ENCODE measurements at places on chromosomes 7 and 10. TPM values are rescaled to one million over a fixed set of nuclear protein-coding genes. Genes with fewer than 3 reads are reported as not detected.
A peak's percentile ranks its signal among the peaks of the same experiment; 100 is the strongest.

SLC18A3 gene
- not detected for polyA plus RNA-seq

COL1A2 gene
- polyA plus RNA-seq = not detected

SFTPD gene
- 1.2 TPM for polyA plus RNA-seq

CCDC7 gene
- polyA plus RNA-seq = 2.3 TPM

PCDH15 gene
- polyA plus RNA-seq = not detected

ARHGEF35 gene
- polyA plus RNA-seq = 0.64 TPM

STK32C gene
- polyA plus RNA-seq = 13.6 TPM

UPK3B gene
- polyA plus RNA-seq = 0.33 TPM

SEMA4G gene
- not detected for polyA plus RNA-seq

DNA sequence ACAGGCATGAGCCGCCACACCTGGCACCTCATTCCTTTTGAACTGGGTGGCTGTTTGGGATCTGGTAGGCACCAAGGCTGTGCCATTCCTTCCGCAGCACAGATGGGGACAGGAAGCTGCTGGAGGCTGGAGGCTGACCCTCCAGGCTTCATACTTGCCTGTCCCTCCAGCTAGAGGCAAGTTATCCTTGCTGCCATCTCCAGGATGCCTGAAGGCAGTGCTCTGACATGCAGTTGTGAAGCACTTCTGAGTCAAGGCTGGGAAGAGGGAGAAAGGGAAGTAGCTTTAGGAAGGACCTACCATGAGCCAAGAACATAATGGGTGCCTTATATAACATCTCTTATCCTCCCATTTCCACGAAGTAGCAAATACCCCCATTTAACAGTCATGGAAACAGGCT lies 9.5 kb downstream of the MARVELD1 start:
- no peak for DNase-seq
- no peak overlapping the region for H3K4me3 ChIP-seq
- no peak overlapping the region for H3K27ac ChIP-seq
- H3K27me3 ChIP-seq = no peaks in the 10 kb centered on the region
- peaks cover 21% of the 10 kb centered on the region for H3K4me1 ChIP-seq

DNA sequence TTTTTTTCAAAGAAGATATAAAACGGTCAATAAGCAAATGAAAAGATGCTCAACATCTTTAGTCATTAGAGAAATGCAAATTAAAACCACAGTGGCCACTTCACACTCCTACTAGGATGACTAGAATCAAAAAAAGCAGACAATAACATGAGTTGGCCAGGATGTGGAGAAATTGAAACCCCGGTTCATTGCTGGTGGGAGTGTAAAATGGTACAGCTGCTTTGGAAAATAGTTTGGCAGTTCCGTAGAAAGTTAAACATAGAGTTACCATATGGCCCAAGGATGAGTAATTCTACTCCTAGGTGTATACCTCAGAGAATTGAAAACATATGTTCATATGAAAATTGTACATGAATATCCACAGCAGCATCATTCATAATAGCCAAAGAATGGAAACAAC lies 573.3 kb downstream of the GALNT17 start:
- no peak overlapping the region for H3K27ac ChIP-seq
- H3K4me1 ChIP-seq = no peaks in the 10 kb centered on the region
- DNase-seq = no peak

- H3K4me1 ChIP-seq = no peaks in the 10 kb centered on the region
- H3K27ac ChIP-seq = no peak overlapping the region
Measured at GRCh38 chr7:25578991-25579777, 350.9 kb upstream of the NPVF start.

DNA sequence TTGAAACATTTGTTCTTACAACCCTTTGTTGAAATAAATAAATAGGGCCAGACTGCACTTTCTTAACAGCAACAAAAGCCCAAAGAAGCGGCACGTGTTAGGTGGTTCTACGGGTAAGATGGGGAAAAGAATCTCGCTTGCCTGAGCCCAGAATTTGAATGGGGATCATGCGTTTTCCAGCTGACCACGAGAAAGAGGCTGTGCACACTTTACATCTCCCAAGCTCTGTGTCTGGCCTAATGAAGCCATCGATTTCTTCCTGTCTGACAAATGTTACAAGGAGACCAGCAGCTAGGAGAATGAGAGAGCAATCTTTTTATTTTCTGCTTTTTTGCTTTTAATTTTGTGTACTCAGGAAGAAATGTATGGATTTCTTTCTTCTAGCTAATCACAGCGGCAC lies 52.2 kb downstream of the FRMD4A start:
- H3K27ac ChIP-seq = no peak overlapping the region
- H3K4me1 ChIP-seq = no peaks in the 10 kb centered on the region
- no peaks in the 10 kb centered on the region for H3K27me3 ChIP-seq
- H3K4me3 ChIP-seq = no peak overlapping the region
- no peaks in the 10 kb centered on the region for H3K36me3 ChIP-seq

GRCh38 chr10:33087152-33087551 lies 129.1 kb upstream of the ITGB1 start:
- no peak overlapping the region for H3K27ac ChIP-seq
- H3K4me1 ChIP-seq = no peaks in the 10 kb centered on the region
- H3K4me3 ChIP-seq = no peak overlapping the region
- no peaks in the 10 kb centered on the region for H3K36me3 ChIP-seq
- no peaks in the 10 kb centered on the region for H3K27me3 ChIP-seq
- DNase-seq = no peak

DNA sequence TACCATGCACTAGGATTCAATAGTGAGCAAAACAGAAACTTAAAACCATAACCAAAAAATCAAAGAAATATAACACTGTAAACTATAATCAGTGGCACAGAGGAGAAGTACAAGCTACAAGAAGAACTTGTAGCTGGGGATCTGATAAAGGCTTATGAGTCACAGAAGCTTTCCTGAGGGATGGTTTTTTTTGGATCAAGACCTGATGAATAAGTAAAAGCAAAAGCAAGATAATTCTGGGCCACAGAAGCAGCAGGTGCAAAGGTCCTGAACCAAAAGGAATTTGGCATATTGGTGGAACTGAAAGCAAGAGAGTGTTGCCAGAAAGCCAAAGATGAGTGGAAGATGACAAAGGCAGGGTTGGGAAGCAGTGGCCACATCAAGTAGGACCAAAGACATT lies 37.4 kb upstream of the BET1 start:
- H3K36me3 ChIP-seq = no peaks in the 10 kb centered on the region
- DNase-seq = no peak
- H3K4me1 ChIP-seq = peaks cover 14% of the 10 kb centered on the region
- H3K27me3 ChIP-seq = peaks cover 36% of the 10 kb centered on the region

DNA sequence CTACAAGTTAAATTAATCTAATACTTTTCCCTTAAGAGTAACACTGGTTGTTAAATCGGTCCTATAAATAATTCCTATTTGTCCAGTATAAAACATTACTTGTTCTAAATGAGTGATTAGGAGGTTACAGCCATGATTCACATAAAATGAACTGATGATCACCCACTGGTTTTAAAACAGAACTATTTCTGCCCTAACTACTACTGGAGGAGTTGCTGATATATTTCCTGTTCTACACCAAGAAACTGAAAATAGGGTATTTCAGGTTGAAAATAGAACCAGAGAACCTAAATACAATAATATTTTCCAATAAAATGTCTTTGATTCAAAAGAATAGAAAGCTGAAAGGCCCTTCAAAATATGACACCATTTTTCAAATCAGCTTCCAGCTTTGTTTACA lies 30.9 kb downstream of the DNAJC1 start:
- no peak for DNase-seq
- no peaks in the 10 kb centered on the region for H3K27me3 ChIP-seq
- H3K36me3 ChIP-seq = no peaks in the 10 kb centered on the region
- no peak overlapping the region for H3K27ac ChIP-seq
- no peaks in the 10 kb centered on the region for H3K4me1 ChIP-seq

GRCh38 chr10:132142396-132143161 lies 44.2 kb upstream of the DPYSL4 start:
- no peaks in the 10 kb centered on the region for H3K4me1 ChIP-seq
- H3K36me3 ChIP-seq = no peaks in the 10 kb centered on the region
- no peak overlapping the region for H3K27ac ChIP-seq
- DNase-seq = no peak
- H3K27me3 ChIP-seq = peaks cover 10% of the 10 kb centered on the region

GRCh38 chr7:74475243-74475986 lies 21.7 kb downstream of the GTF2IRD1 start:
- no peaks in the 10 kb centered on the region for H3K36me3 ChIP-seq
- H3K4me1 ChIP-seq = peaks cover 8% of the 10 kb centered on the region
- H3K27ac ChIP-seq = no peak overlapping the region
- no peaks in the 10 kb centered on the region for H3K27me3 ChIP-seq
- no peak overlapping the region for H3K4me3 ChIP-seq

GRCh38 chr10:17073725-17074540 lies 55.7 kb downstream of the CUBN start:
- H3K27ac ChIP-seq = no peak overlapping the region
- peaks cover 20% of the 10 kb centered on the region for H3K4me1 ChIP-seq

DNA sequence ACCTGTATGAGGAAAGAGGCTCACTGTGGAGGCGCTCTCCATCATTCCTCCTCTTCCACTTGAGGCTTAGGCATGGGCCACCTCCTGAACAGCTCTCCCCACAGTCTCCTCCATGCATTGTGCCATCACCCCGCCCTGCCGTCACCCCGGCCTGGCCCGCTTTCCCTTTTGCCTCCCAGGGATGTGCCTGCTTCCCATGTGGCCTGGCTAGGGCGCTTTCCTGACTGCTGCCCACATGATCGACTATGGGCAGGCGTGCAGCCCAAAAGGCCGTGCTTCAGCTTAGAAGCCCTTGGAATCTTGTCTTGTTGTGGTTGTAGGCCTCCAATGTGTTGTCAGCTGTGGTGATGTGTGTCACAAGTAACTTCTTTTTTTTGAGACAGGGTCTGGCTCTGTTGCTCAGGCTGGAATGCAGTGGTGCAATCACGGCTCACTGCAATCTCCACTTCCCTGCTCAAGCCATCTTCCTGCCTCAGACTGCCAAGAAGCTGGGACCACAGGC lies 1.8 kb upstream of the ACTR3C start:
- no peaks in the 10 kb centered on the region for H3K27me3 ChIP-seq
- peak overlapping the region; percentile 87 for H3K27ac ChIP-seq
- peaks cover 16% of the 10 kb centered on the region for H3K36me3 ChIP-seq
- peaks cover 33% of the 10 kb centered on the region for H3K4me1 ChIP-seq

GRCh38 chr10:101545898-101546297 lies 42.2 kb downstream of the POLL start:
- no peaks in the 10 kb centered on the region for H3K27me3 ChIP-seq
- no peak overlapping the region for H3K4me3 ChIP-seq
- peaks cover 6% of the 10 kb centered on the region for H3K36me3 ChIP-seq
- no peak for DNase-seq
- H3K27ac ChIP-seq = no peak overlapping the region

GRCh38 chr10:127922675-127923366 lies 15.9 kb downstream of the PTPRE start:
- H3K27me3 ChIP-seq = no peaks in the 10 kb centered on the region
- no peaks in the 10 kb centered on the region for H3K36me3 ChIP-seq
- H3K4me1 ChIP-seq = peaks cover 100% of the 10 kb centered on the region

DNA sequence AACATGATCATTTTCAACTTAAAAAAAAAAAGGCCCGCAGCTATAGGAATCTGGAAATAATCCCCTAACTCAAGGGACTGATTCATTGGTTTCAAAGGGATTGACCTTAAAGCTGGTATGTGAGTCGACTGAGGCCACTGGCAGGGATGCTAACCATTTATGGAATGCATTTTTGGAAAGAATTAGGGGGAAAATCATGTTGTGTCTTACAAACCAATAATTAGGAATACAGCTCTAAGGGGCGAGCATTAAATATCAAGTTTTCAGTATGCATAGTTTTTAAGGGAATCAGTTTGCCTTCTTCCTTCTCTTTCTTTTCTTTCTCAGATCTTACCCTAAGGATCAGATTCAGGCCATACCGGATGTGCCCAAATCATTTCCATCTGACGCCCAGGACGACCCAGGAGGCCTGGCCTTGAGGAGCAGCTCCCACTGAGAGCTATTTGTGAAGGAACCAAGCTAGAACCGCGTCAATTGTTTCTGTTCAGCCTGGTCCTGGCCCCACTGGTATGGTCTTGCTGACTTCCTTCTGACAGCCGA lies 48.7 kb downstream of the BPGM start:
- no peak for DNase-seq
- no peaks in the 10 kb centered on the region for H3K36me3 ChIP-seq
- H3K4me3 ChIP-seq = no peak overlapping the region
- H3K27ac ChIP-seq = no peak overlapping the region
- no peaks in the 10 kb centered on the region for H3K27me3 ChIP-seq

GRCh38 chr10:66678521-66678920 lies 247.3 kb upstream of the LRRTM3 start:
- no peak overlapping the region for H3K27ac ChIP-seq
- no peaks in the 10 kb centered on the region for H3K27me3 ChIP-seq
- DNase-seq = no peak
- no peaks in the 10 kb centered on the region for H3K36me3 ChIP-seq
- H3K4me1 ChIP-seq = no peaks in the 10 kb centered on the region
- H3K4me3 ChIP-seq = no peak overlapping the region

DNA sequence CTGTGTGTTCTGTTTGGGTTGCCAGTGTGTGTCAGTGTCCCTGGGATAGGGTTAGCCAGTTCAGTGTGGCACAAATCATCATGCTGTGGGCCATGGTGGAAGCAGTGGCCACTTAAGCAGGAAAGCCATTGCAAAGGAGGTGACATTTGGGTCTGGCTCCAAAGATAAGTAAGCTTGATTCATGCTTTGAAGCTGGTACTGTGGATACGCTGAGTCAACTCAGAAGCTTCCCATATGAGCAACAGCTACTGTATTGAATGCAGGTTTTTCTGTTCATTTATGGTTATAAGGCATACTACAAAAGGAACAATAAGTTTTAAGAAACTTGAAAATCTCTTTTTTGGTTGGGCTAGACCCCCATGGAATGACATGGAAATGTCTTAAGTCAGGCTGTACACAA lies 143.1 kb downstream of the BMPER start:
- no peaks in the 10 kb centered on the region for H3K36me3 ChIP-seq
- no peak overlapping the region for H3K4me3 ChIP-seq
- no peak overlapping the region for H3K27ac ChIP-seq
- no peaks in the 10 kb centered on the region for H3K4me1 ChIP-seq

DNA sequence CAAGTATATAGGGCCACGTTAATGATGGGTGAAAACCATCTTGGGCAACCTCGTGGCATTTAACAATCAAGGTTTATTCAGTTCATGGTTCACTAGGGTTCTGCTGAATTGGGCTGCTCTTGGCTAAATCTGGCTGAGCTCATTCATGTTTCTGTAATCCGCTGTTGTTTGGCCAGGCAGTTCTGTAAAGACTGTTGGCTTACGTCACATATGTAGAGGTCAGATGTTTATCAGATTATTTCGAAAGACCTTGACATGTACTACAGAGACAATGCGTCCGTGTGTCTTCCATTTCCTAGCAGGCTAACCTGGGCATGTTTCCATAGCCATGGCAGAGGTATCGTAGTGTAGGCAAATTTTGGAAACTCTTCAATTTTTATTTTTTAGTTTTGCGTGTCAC lies 190.0 kb upstream of the ZWINT start:
- H3K36me3 ChIP-seq = no peaks in the 10 kb centered on the region
- no peaks in the 10 kb centered on the region for H3K4me1 ChIP-seq
- H3K27me3 ChIP-seq = no peaks in the 10 kb centered on the region
- no peak overlapping the region for H3K4me3 ChIP-seq

DNA sequence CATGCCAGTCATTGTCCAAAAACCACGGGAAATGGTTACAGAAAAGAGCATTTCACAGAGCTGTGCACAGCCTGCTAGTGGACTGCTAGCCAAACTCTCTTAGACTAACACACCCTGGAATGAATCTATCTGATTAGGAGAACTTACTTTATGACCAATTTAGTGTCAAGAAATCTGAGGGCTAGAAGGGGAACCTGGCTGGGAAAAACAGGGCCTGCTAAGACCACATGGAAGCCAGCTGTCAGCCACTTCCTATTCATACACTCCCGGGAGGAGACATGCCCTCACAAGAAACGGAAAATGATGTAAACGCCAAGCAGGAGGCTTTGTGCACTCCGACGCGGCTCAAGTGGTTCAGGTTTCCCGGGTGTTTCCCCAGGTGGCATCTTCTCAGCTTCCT lies 54.8 kb downstream of the MPP7 start:
- no peaks in the 10 kb centered on the region for H3K27me3 ChIP-seq
- H3K4me1 ChIP-seq = peaks cover 49% of the 10 kb centered on the region
- no peaks in the 10 kb centered on the region for H3K36me3 ChIP-seq
- peak; percentile 69 for DNase-seq
